ENCODE measurements at places on chromosomes 5 and 9.

DNA sequence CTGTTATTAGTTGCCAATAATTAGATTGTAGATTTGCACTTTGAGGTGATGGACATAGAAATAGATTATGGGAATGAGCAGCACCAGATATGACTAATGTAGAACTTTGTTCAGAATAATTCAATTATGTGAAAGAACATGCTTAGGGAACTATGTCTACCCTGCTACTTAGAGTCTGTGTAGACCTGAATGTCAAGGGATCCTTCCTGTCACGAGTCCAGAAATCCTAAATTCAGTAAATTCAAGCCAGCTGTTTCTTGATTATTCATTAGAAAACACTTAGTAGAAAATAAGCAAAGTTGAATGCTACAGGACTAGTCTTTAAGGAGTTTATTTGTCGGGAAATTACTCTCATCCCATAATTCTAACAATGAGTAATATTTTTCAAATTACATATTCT lies 887.3 kb upstream of the SEMA6A start:
- no peak for DNase-seq

DNA sequence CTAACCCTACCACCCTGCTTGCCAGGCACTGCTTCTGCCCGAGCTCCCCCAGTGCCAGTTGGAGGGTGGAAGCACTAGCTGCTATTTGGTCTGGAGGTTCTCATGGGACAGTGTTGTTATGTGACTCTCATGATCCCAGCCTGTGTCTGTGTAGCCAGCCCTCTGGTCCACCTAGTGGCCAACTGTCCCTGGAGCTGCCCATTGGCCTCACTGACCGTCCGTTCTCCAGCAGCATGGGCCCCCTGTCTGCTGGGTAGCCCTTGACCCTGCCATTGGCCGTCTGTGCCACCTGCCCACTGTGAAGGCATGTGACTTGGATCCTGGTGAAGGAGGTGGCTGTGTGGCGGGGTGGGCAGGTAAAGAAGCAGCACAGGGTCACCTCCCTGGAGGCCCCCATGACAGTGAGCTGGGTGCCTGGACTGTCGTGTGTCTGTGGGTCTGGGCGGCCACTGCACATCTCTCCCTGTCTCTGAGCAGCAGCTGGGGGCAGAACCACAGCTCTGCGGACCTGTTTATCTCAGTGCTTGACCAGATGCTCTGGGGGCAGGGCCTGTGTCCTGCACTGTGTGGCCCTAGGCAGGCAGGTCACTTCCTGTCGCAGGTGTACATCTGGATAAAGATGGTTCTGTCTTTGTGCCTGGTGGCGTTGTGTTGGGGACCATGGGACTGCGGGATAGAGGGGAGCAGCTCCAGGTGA lies 11.4 kb downstream of the PHF2 start:
- DNase-seq, result no peak

DNA sequence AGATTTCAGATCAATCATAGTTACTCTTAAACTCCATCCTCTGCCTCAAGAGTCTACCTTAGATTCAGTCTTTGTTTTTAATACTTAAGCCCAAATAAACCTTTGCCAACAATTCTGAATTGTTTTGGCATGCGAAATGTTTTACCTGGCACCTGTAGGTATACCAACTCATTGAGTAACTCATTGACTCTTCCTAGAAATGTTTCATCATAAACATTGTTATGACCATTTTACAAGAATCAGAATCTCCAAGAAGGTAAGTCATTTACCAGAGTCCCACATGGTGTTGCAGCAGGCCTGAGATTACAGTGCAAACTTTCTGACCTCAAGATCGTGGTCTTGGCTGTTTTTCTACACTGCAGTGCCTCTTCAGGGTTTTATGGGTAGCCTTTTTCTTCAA lies 750.4 kb downstream of the BRINP1 start:
- DNase-seq, result no peak

GRCh38 chr9:102728946-102729345 lies 266.2 kb upstream of the CYLC2 start:
- no peak for DNase-seq

GRCh38 chr9:17799369-17799768 lies 220.5 kb downstream of the SH3GL2 start:
- DNase-seq, result no peak
